Vagina (tissue), 2 donors: ENCODE measurements at places on chromosomes 13 and 19.

- DNase-seq: no peak
Measured at GRCh38 chr19:45640849-45641273, 1.7 kb upstream of the EML2 start.

DNA sequence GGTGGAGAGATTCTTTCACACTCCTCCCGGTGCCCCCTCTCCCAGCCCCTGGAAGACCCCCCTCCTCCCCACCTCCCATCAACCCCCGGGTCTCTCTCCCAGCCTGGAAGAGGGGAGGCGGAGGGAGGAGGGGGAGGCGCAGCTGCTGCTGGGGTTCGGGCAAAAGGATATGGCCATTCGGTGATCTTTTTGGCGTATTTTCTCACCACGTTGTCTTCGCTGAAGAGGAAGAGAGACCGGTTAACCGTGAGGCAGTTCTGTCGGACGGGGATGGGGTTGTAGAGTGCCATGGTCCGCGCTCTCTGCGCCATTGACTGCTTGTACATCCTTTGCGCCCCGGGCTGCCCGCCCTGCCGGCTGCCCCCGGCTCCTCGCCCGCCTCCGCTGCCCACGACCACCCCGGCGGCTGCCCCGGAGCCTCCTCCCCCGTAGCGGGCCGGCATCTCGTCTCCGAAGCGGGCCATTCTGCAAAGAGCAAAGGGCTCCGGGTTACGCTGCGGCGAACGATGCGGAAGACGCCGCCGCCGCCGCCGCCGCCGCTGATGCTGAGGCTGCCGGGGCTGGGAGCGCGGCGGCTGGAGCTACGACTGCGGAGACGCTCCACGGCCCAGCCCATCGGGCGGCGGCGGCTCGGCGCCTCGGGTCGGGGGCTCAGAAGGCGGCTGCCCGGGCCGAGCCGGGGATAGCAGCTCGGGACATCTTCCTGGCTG, 363 bp downstream of the CACNA1A start:
- no peak for DNase-seq

- no peak for DNase-seq
Measured at GRCh38 chr19:28980236-28980868, 232.6 kb downstream of the UQCRFS1 start.

DNA sequence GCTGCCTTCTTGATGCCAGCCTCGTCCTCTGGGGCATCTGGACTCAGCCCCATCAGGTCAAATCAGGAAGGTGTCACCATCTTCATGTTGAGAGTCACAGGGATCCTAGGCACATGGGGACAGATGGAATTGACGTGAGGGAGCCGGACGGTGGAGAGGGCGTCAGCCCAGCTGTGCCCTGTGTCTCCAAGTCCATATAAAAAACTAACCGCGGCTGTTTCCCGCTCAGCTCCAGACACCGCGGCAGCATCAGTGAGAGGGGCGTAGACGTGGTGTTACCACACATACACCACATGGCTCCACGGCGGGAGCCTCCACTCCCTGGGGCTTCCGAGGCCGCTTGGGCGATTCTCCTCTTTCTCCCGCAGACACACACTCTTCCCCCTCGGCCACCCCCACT, 5.6 kb upstream of the PRR36 start:
- DNase-seq: no peak

DNA sequence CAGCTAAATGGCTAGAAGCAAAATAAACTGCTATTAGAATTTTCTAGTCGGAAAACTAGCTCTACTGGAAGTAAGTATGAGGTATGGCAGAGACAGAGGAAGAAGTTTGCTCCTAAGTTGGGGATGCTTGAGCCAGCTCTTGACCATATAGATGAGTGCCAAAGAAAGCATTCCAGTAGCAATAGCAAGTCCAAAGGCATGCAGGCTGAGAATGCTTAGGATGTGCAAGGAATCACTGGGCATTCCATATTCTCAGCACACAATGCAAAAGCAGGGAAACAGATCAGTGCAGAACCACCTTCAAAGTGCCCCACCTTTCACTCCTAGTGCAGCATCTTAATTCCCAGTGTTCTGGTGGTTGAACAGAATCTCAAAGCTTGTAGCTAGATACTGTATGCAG, 32.9 kb downstream of the SERTM1 start:
- no peak for DNase-seq

DNA sequence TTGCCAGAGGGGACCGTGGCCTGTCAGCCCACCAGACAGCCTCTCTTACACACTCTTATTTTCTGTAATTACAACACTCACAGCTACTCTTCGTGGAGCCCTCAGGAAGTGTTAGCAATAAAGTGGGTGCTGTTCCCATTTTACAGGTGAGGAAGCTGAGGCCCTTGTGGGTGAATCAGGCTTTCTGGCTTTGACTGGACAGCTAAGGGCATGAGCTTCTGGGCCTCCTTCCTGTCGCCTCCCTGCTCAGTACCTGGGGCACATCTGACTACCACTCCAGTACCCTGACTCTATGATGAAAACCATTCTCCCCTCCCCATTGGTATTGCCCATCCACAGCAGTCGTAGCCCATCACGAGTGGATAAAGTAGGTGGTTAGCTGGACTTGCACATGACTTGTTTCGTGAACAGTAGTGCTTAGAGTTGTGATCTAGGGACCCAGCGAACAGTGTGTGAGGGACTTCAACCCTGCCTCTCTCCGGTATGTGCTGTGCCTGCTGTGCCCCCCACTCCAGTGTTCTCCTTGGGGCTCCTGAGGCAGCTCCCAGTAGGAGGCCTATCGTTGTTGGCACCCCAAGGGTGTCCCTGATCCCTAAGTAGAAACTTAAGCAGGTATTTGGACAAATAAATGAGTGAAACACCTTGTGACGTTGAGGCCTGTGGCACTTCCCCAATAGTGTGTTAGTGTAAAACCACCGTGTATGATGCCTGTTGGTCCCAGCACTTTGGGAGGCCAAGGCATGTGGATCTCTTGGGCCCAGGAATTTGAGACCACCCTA, 38.6 kb downstream of the GATAD2A start:
- no peak for DNase-seq

DNA sequence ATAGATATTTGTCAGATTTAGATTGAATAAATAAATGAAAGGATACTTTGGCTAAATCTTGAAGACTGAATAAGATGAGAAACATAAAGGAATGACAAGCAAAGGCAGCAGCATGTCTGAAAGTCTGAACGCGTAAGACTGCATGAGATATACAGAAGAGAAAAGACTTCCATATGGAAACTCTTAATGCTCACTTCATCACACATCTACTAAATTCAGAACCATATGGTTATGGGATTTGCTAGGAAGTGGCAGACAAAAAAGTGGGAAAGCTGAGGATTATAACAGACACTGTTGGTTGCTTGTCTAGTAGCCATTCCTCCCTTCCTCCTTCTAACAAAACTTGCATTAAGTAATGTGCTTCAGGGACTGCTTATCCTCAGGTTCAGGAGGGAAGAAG, 446.7 kb downstream of the KCTD12 start:
- no peak for DNase-seq

DNA sequence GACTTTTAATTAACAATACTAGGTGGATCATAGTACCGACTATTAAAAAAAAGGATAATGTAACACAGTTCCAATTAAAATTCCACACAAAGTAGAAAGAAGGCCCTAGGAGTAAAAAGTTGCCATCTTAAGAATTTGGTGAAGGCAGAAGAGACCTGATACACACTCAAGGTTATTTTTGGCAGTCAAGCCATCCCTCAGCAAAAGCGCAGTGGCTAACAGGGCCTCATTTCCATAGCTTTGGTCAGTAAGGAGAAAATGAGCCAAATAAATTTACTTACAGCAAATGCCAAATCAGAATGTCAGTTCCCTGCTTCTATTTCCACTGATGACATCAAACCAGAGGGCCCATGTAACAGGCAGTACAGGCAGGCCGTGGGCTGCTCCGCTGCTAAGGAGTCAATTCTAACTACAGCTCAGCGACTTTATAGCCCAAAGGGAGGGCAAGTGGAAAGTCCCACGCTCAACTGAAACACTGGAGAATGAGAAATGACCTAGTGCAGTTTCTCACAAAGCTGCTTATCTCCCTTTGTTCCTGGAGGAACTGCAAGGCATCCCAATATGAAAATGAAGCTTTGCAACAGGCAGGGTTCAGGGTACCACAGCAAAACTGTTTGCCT, 6.3 kb downstream of the ARGLU1 start:
- DNase-seq: no peak

DNA sequence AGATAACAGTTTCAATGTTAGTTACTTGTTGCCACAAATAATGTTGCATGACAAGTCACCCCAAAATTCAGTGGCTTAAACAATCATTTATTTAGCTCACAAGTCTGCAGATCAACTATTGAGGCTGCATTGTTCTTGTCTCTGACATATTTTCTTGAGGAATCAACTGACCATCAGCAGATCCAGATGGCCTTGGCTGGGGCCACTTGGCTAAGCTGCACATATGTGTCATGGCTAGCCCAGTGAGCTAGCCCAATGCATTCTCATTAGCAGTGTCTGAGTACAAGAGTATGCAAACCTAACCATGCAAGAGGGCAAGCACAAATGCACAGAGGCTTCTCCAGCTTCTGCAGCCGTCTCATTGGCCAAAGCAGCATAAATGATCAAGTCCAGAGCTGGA, 180.4 kb downstream of the DNAJC15 start:
- no peak for DNase-seq
